ENCODE measurements at places on chromosomes 2 and 18.
A peak's percentile ranks its signal among the peaks of the same experiment; 100 is the strongest.

DNA sequence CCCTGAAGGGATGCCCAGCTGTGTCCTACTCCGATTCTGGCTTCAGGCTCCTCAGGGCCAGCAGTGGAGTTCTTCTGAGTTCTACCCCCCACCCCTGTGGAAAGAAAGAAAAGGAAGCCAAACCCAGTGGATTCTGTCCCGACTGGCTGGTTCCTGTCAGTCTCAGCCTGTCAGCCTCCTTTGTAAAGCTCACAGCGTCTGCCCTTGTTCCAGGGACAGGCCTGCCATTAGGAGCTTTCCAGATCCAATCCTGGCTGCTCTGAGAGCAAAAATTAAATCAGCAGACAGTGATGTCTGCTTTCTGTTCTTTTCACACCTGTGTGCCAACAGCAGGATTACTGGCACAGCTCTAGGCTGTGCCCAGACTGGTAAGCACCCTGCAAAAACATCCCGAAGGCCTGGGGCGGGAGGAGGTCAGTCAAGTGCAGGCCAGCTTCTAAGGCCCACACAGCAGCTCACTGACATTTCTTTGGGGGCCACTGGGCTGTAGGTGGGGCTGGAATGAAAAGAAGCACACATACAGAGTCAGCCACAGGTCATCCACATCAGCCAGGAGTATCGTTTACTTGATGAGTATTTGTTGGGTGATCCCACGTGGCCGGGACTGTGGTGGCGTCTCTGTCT is 69.1 kb downstream of the EHD3 start:
- no peak for DNase-seq

- no peak for DNase-seq
Measured at GRCh38 chr18:189254-189653, 30.9 kb downstream of the USP14 start.

DNA sequence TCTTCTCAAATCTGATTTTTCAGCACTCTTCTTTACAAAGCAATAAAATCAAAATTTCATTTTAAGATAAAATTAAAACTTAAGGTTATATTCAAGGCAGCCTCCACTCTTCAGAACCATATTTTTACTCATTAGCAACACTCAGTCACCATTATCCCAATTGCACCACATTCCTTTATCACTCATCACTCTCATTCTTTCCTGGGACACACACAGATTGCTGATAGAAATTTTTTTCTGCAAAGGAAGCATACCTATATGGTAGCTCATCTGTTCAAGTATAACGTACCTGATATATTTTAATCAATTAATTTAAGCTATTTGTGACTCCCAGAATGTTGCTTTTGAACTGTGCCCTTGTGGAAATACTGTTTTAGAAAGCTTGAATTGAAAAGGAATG is 1559.3 kb upstream of the ZEB2 start:
- no peak for DNase-seq

DNA sequence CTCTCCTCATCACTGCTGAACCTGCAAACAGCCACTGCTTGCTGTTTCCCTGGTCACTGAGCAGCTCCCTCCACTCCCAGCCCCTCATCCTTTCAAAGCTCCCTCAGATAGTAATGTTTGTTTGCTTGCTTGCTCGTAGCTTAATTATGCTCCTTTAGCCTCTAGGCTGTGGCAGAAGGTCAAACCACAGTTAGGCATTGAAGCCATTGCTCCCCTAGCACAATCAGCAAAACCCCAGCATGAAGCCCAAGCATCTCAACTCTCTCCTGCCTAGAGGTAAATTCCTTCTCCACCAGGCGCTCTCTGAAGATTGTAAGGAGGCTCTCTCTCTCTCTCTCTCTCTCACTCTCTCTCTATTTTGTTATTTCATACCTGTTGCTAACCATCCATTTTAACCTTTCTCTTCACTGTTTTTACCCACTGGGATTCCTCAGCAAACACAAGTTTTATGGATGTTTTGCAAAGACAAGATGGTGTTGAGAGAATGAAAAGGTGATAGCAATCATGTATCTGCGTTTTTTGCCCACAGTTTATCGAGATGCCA is 135.9 kb upstream of the HNRNPA3 start:
- no peak for DNase-seq

- DNase-seq = no peak
Measured at GRCh38 chr18:36127836-36128529, 1.2 kb downstream of the SLC39A6 start.

DNA sequence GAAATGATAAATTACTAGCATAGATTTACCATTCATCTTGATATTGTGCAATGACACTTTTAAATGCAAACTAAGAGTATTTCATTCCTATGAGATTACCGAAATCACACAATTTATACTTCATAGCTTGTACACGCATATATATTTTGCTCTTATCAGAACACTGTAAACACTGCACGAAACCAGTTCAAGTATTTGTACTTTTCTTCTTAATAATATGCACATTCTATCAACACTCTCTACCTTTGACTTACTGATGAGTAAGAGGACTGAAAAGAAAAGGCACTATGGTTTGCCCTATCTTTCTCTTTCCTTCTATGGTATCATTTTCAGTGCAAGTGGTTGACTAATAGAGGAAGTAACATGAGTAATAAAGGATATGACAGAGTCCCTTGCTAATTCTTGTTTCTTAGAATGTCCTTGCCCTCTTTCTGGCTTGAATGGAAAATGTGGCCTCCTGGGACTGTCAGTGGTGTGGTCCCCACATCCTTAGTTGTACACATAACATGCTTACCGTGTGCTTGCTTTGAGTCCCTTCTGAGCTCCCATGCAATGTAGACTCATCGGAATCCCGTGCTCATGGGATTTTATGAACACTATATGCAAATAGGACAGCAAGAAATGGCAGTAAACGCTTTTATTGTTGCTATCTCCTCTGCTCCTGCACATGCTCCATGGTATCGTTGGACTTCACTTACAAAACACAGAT is 363.5 kb upstream of the TNP1 start:
- DNase-seq = no peak

DNA sequence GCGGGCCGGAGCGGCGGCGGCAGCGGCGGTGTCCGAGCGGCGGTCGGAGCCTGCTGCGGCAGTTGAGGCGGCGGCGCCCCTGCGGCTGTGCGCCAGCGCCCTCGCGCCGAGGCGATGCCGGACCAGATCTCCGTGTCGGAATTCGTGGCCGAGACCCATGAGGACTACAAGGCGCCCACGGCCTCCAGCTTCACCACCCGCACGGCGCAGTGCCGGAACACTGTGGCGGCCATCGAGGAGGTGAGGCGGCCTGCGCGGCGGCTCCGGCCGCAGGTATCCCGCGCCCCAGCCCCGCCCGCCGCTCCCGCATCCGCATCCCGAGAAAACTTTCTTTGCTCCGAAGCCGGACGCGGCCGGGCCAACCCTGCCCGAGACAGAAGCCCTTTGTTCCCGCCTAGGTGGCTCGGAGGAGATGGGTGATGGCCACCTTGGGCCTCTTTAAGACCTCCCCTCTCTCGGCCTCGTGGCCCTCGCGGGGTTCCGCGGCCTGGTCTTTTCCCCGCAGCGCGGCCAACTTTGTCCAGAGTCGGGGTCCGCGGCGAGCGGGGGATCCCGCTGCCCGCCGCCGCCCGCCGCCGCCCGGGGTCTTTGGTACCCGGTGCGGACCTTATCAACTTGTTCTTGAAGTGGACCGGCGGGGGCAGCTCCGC is 504 bp downstream of the ASAP2 start:
- DNase-seq = no peak

DNA sequence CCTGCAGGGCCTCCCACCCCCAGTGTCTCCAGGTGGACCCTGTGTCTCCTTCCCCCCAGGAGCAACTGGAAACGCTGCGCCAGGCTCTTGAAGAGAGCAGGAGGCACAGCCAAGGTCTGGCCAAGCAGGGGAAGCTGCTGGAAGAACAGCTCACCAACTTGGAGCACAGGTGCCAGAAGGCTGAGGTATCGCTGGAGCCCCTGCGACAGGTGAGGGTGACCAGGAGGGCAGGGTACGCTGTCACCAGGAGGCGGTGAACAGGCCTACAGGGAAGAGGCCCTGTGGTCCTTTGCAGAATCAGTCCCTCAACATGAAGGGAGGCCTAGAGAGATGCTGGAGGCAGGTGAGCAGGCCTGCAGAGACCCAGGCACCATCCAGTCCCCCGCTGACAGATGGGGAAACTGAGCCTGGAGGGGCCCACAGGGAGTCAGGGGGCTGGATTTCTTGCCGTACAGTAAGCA is 15.6 kb upstream of the SNED1 start:
- DNase-seq = no peak

DNA sequence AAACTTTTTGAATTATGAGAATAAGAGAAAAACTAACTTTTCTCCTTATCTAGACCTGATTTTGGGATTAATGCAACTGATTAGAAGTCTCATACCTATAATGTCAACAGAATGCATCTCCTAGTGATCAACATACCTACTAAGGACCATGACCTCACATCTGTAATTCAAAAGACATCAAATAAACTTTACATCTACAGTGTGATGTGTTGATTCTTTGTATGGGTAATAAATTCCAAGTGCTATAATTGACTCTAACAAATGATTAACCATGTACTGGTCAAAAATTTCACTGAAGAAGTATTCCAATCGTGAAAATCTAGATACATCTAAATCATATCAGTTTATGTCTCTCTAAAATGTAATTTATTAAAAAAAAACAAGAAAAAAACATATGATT is 84.5 kb downstream of the STRN start:
- no peak for DNase-seq

- DNase-seq = no peak
Measured at GRCh38 chr2:191311-192190, 72.3 kb downstream of the SH3YL1 start.

- peak; percentile 47 for DNase-seq
Measured at GRCh38 chr2:161273038-161273760, 35.0 kb upstream of the PSMD14 start.

- DNase-seq = no peak
Measured at GRCh38 chr18:59907660-59908059, 7.9 kb downstream of the PMAIP1 start.

- DNase-seq = no peak
Measured at GRCh38 chr2:236857246-236857645, 228.4 kb upstream of the COPS8 start.

DNA sequence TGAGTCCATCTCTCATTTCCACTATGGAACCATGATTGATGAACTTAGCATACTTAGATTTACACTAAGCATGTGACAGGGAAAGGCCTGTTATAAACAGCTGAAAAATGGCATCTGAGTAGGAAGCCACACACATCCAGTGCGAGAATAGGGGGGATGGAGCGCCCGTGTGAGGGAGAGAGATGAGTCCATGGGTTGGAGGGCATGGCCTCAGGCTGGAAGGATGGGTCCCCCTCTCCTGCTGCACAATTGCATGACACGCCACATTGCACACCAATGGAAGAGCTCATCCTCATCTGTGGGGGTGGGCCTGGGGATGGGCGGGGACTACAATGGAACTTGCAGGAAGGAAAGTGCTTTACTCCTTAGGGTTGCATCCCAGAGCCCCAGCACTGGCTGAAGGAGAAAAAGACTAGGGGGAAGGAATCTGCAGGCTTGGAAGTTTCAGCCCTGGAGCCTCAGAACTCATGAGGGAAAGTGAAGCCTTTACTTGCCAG is 46.4 kb upstream of the CXCR4 start:
- DNase-seq = no peak

GRCh38 chr2:204898928-204899640 is 353.8 kb downstream of the PARD3B start:
- no peak for DNase-seq

DNA sequence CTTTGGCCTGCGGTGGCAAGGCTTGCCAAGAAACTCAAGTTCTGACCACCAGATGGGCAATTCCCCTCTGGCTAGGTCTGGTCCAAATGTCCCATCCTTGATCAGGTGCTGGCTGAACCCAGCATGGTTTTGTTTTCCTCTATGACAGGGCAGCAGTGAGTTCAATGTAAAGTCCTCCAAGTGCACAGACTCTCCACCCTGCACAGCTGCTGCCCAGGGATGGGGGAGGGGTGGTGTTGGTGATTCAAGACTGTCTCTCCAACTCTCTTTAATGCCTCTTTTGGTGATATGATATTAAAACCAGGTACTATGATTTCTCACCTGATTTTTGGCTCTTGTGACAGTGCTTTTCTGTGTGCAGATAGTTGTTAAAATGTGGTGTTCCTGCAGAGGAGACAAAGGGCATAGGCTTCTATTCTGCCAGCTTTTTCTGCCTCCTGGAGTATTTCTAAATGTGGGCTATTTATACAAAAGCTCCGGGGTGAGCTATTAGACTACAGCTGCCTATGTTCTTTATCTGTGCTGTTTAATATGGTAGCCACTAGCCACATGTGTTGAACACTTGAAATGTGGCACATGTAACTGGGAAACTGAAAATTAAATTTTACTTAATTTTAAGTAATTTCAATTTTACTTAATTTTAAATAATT is 64.0 kb upstream of the STK39 start:
- DNase-seq = no peak

GRCh38 chr2:26711457-26712161 is 19.1 kb downstream of the KCNK3 start:
- DNase-seq = no peak

DNA sequence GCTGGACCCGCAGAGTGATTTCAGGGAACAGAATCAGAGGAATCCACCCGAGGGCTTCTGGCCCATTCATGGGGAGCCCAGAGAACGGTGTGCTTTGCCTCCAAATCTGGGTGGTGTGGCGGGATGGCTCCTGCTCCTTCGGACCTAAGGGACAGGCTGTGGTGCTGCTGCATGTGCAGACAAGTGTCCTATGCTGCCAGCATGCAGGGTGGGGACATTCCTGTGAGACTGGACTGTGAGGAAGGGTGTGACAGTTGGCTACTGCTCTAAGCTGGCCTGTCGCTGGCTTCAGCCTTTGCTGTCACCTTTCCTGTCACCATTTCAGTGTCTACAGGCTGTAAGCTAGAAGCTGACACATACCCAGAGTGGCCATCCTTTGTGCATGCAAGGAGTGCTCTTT is 2.9 kb upstream of the SLC4A3 start:
- DNase-seq = no peak

- no peak for DNase-seq
Measured at GRCh38 chr2:229416116-229416694, 145.1 kb upstream of the PID1 start.

DNA sequence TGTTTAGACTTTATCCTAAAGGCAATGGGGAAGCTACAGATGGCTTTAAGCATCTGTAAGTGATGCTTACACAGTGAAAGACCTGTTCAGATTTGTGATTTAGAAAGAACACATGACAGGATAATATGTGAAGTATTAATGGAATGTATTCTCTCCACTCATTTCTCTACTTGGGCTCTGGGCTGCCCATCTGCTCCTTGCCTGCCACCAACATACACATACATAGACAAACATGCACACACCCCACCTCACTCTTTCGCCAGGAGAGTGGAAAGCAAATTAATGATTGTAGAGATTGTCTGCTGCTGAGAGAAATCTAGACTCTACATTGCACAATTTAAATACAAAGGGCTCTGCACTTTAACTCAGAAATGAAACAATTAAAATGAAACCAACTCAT is 61.0 kb upstream of the NFE2L2 start:
- no peak for DNase-seq

- DNase-seq = no peak
Measured at GRCh38 chr18:49972535-49972934, 159.2 kb upstream of the ACAA2 start.

All from iPS DF 6.9 (cell line).